GM23338 (cell line): ENCODE measurements at places on chromosomes 3 and 15.

GRCh38 chr15:37100109-37100965, at the start of gene MEIS2:
Gene MEIS2, minus strand, starts transcription at chr15:37100549. Its CDS starts 1,083 bp downstream, at chr15:37099466.
- peak; percentile 94 for DNase-seq

DNA sequence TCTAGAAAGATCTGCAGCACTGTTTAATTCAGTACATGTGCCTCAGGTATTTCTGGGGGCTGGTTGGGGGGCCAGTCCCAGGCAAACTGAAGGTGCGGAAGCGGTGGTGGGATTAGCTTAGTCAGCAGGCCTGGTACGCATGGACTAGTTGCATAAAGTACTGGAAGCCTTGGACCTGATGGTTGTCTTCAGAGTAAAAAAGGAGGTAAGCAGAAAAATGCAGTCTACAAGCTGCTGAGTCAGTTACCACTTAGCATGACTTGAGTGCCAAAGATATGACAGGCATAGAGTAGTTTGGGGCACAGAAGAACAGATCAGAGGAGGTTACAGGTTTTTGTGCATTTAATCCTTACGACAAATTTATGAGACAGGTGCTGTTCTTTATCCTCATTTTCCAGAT, 19.9 kb upstream of the GOLGA8J start:
- DNase-seq = no peak

DNA sequence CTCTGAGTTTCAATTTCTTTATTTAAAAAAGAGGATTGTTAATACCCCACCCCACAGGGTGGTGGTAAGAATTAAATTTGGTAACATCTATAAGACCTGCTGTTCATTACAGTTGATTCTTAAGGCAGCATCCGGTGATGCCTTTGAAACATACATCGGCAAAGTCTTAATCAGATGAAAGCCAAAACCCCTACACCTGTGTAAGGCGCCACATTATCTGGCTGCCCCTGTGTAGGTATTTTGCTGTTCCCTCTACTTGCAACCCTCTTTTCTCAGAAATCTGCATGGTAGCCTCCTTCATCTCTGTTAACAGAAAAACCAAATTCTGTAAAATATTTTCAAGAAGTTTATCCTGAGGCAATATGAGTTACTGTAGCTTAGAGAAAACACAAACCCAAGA, 90.0 kb downstream of the ST6GAL1 start:
- DNase-seq = no peak

GRCh38 chr15:33742306-33742705, 226.0 kb upstream of the CHRM5 start:
- no peak for DNase-seq

- DNase-seq = no peak
These were observed 30.7 kb upstream of the SNRK start for GRCh38 chr3:43255662-43256061.

DNA sequence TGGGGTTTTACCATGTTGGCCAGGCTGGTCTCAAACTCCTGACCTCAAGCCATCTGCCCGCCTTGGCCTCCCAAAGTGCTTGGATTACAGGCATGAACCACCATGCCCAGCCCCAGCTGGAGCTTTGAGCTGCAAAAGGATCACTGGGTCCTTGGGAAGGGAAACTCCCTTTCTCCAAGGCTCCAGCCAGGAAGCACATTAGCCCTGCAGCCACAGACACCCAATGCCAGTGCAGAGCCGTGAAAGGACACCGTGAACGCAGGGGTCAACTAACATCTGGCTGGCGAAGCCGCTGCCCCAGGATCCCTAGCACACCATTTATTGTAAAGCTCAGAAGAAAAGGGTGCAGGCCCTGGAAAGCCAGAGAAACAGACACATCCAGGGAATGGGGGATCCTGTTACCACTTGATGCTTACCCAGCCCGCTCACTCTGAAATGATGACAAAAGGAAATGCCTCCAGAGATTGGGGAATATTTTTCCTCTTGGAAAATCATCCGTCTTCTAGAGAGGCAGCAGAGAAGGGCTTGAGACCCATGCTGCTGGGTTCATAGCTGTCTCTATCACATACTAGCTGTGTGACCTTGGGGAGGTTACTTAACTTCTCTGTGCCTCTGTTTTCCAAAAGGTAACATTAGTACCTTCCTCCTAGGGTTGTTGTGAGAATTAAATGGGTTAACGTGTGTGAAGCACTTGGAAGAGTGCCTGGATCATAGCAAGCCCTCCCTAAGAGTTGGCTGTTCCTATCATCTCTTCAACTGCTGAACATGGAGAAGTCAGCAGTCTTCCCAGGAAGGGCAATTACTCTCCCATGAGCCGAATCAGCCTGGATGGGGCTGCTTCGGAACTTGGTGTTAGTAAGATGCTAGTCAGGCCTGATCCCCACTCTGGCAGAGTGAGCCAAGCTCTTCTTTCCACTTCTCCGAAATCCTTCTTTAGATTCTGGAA, 40.8 kb downstream of the LMCD1 start:
- DNase-seq = no peak

DNA sequence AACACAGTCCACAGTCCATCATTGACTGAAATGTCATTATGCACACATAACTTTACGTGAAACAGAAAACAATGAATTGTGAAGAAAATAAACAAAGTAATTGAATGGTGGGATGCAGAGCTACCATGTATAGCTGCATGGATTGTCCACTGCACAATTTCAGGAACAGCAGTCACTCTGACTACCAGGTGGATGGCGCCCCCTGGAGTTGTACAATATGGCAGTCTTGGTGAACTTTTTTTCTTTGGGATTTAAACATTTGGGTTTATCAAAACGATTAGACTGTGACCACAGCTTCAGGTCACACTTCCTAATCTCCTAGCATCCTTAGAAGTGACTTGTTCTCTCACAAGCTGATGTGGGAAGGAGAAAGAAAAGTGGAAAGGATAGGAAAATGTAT, 48.9 kb upstream of the TCF12 start:
- DNase-seq = peak; percentile 59

DNA sequence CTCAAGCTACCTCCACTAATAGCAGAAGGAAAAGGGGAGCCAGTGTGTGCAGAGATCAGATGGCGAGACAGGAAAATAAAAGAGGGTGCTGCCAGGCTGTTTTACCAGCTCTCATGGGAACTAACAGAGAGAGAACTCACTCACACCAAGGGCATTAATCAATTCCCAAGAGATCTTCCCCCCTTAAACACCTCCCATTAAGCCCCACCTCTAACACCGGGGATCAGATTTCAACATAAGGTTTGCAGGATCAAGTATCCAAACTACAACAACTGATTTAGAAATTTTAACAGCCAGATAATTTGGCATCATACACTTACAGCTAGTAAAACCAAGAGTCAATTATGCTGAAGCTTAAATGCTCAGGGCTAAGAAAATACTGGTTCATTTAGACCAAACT, 18.9 kb downstream of the CD200 start:
- DNase-seq = peak; percentile 58

DNA sequence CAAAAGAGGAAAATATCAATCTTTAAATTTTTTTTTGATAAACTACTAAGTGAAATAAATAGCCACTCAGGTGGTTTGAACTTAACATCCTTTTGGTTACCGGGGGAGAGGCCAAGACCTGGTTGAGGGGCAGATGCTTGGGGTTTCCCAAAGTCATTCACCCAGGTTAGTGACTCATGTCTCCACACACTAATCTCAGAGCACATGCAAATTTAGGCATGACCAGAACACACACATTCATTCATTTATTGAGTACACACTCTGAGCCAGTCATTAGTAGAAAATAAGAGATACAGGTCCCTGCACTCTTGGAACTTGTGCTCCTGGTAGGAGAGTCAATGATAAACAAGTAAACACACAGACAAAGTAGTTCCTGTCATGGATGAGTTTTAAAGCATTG, 7.3 kb downstream of the ILDR1 start:
- DNase-seq = no peak

DNA sequence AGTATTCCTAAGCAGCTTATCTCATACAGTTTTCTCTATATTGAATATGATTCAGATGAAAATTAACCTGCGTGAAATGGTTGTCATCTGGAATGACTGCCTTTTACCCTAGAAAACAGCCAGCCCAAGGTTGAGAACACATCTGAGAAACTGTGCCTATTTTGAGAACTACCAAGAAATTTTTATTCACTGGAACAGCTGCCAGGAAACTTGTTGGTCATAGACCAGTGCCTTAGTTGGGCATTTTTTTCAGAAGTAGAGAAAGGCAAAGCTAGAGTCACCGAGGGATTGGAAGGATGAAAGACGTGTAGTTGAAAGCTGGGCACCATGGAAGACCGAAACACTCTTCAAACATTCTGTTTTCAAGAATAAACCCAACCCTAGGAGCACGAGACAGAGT, 277.1 kb downstream of the LPP start:
- no peak for DNase-seq

DNA sequence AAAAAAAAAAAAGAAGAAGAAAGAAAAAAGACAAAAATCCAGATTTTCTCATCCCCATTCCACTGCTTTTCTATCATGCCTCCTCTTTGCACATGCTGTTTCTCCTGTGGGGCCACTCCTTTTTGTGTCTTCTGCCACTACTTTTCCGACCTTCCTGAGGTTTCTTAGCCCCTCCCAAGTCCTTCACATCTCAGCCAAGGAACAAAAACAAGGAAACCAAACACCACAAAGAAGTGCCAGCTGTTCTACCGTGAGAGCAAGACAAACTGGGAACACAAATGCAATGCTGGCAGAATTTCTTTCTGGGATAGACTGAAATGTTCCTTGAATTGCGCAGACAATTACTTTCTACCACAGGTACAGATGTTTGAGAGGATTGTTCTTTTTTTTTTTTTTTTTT, 83.2 kb downstream of the MB21D2 start:
- DNase-seq = peak; percentile 51

GRCh38 chr15:23853286-23853685, 166.2 kb upstream of the NDN start:
- DNase-seq = no peak

DNA sequence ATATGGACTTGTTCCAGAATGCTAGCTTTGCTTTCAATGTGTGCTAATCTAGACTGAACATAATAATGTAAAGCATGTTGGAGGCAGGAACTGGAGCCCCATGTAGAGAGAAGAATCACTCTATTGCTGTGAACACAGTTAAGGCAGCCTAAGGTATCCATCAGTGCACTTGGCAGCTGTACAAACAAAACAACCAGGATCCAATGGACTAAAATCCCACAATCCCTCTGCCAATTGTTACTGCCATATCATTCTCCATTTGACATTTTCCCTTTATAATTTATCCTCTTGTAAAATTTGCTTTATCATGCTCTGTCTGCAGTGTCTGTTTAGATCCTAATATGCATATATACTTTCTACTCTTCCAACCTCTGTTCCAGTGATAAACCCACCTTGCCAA, 756.8 kb upstream of the LMCD1 start:
- DNase-seq = no peak

- DNase-seq = no peak
These were observed 126.8 kb upstream of the PFN2 start for GRCh38 chr3:150097588-150097890.

GRCh38 chr15:62823561-62823960, 219.0 kb upstream of the TPM1 start:
- no peak for DNase-seq

- no peak for DNase-seq
These were observed 594.2 kb downstream of the NAALADL2 start for GRCh38 chr3:175453361-175453760.

- no peak for DNase-seq
These were observed 57.6 kb upstream of the NEO1 start for GRCh38 chr15:72994534-72995177.

- no peak for DNase-seq
These were observed 33.1 kb downstream of the MRAS start for GRCh38 chr3:138381413-138381901.

DNA sequence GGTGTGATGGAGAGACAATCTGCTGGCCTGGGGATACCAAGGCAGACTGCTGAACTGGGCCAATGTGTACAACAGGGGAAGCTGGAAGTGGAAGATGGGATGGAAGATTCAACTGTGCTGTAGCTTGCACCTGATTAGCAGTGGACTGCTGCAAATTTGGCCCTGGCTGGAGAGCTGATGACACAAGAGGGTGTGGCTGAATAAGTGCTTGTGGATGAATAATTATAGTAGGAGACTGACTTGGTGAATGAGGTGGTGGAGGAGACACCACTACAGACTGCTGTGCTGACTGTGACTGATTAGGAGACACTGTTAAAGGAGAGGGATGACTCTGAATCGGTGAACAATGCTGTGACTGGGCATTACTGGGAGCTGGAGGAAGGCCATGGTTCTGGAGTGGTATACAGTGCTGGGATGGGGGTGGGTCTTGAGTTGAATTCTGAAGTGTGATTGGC, 52.5 kb downstream of the PHC3 start:
- DNase-seq = no peak

DNA sequence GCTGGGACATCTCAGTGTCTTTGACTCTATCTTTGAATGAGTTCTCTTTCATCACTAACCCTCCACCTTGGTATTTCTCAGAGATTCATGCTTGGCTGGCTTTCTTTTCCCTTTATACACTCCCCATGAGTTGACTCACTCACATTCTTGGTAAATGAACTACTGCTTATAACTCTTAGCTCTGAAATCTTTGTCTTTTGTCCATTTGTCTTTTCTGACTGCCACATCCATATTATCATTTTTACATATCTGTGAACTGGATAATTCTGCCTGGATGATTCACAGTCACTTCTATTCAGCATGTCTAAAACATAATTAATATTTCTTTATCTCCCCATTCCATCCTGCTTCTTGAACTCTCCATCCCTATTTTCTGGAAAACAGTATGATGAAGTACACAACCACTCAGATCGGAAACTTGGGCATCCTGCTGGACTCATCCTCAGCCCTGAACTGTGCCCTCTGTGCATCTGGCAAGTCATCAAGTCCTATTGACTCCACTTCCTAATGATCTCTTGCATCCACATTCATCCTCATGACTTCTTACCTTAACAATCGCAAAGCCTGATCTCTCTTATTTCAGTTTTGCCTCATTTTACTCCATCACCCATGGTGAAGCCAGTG, 66.9 kb downstream of the KCNAB1 start:
- no peak for DNase-seq
